Aorta (tissue), 5 donors: ENCODE measurements at places on chromosomes 7 and 10. TPM values are rescaled to one million over a fixed set of nuclear protein-coding genes. Genes with fewer than 3 reads are reported as not detected.

GRCh38 chr7:124275411-124275810 lies 242.5 kb upstream of the TMEM229A start:
- no peak for DNase-seq
- H3K4me1 ChIP-seq: no peaks in the 10 kb centered on the region
- H3K36me3 ChIP-seq: no peaks in the 10 kb centered on the region
- no peak overlapping the region for H3K4me3 ChIP-seq

DNA sequence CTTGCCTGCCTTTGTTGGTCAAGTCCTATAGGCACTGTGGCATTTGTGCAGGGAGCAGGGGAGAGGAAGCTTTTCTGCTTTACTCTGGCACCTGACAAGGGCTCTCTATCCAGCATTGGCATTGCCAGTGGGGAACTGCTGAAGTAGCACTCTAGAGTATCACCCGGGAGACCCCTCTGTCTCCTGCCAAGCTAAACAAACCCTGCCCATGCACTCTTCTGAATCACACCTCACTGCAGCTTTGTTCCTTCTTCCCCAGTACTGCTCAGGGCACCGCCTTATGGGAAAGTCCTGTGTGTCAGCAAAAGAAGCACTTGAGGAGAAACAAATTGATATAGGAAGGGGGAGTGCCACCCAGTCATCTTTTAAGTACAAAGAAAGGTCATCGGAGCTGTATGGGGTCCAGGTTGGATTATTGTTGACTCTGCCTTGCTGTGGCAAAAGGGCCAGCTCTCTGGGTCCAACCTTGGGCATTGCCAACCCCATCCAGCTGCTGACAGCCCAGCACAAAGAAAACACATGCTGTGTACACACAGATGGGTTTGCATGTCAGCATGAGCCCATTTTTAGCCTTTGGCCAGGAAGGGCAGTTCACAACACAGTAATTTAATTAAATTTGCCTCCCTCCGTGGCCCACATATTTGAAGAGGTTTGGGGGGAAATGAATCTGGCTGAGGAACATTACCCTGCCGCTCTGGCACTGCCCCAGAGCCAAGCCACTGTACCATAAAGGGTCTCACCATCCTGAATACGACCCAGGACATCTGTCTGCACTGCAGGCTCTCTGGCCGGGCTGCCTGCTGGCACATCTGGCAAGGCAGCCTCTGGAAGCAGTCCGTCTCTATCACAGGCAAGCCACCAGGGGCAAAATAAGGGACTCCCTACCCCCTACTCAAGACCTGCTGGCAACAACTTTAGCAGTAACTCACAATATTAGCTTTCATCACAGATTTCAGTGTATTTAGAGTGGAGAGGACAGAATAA lies 13.1 kb downstream of the LRRC4 start:
- no peak for DNase-seq
- no peaks in the 10 kb centered on the region for H3K27me3 ChIP-seq
- peaks cover 5% of the 10 kb centered on the region for H3K36me3 ChIP-seq
- H3K4me1 ChIP-seq: no peaks in the 10 kb centered on the region

GRCh38 chr10:30348378-30348776 lies 701 bp downstream of the MTPAP start:
- H3K4me1 ChIP-seq: peaks cover 2% of the 10 kb centered on the region
- no peaks in the 10 kb centered on the region for H3K27me3 ChIP-seq
- DNase-seq: no peak
- no peak overlapping the region for H3K27ac ChIP-seq
- H3K4me3 ChIP-seq: peak overlapping the region; percentile 38

The PLPP4 gene
- total RNA-seq: not detected

The OR2A1 gene
- 0.39 TPM for total RNA-seq
